ENCODE measurements at places on chromosomes 3 and 15.

DNA sequence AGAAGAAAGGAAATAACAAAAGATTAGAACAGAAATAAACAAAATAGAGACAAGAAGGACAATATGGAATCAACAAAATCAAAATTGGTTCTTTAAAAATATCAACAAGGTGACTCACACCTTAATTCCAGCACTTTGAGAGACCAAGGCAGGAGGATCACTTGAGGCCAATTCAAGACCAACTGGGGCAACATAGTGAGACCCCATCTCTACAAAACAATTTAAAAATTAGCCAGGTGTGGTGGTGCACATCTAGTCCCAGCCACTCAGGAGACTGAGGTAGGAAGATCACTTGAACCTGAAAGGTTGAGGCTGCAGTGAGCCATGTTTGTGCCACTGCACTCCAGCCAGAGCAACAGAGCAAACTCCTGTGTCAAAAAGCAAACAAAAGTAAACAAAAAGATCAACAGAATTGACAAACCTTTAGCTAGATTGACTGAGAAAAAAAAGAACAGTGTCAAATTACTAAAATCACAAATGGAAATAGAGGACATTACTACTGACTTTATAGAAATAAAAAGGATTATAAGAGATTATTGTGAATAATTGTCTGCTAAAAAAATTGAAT is 190.7 kb upstream of the CGNL1 start:
- DNase-seq: no peak

DNA sequence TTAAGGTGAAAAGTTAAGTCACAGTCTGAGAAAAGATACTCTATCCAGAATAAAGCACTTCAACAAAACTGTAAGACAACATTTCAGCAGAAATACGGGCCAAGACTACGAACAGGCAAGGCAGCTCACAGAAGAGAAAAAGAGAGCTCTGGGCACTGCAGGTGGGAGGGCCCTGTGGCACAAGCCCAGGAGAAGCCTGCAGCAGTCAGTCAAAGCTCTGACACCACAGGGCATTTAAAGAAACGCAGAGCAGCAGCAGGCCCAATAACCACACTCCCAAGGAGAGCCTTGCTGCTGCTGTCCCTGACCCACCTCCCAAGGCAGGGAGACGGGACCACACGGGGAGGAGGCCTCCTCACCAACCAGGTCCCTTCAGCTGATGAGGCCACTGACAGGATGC is 19.2 kb downstream of the CHSY1 start:
- DNase-seq: no peak

GRCh38 chr3:127675651-127676391 is 3.1 kb downstream of the ABTB1 start:
- peak; percentile 62 for DNase-seq

DNA sequence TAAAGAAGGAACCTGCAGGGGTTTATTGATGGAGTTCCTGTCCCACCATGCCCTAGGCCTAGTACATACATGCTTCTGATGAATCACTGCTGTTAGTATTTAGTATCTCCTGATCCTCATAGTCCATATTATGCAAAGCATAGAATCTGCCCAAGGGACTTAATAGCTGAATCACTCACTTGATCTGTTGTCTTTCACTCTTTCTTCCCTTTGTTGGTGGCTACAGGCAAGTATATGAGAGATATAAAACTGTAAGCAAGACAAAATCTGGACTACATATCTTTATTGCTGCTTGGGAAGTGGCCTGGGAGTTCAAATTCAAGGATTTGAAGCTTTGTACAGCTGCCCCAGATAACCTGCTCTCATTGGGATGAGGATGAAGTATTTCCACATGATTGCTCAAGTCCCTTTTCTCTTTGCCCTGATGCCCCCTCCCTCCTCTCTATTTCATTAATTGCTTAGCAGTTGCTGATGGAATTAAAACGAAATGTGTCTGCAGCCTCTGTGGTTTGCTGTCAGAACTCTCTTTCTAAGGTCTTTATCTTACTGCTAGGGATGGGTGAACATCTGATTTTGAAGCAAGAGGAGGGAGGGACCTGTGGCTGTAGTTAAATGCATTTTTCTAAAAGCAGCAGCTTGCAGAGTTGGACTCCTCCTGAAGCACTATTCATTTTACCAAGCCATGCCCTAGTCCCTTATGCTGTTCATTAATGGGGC is 114.1 kb downstream of the ZNF609 start:
- no peak for DNase-seq

- DNase-seq: no peak
Observed at GRCh38 chr3:66744986-66745385, 244.2 kb upstream of the LRIG1 start.

- DNase-seq: no peak
Observed at GRCh38 chr15:73114064-73114463, 61.8 kb downstream of the NEO1 start.

- no peak for DNase-seq
Observed at GRCh38 chr3:151635905-151636304, 97.8 kb upstream of the AADACL2 start.

DNA sequence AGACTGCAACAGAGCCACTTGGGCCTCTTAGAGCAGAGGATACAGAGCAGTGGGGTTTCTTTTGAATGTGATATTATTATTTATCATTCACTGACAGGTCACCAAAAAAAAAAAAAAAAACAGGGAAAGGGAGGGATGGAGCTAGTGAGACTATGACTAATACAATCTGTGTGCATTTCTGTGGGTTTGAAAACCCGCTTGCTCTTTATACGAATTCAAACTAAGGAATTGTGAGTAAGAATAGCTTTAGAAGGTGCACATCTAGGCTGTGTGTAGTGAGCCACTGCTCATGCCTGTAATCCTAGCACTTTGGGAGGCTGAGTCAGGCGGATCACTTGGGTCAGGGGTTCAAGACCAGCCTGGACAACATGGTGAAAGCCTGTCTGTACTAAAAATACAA is 186.6 kb upstream of the MANF start:
- no peak for DNase-seq

DNA sequence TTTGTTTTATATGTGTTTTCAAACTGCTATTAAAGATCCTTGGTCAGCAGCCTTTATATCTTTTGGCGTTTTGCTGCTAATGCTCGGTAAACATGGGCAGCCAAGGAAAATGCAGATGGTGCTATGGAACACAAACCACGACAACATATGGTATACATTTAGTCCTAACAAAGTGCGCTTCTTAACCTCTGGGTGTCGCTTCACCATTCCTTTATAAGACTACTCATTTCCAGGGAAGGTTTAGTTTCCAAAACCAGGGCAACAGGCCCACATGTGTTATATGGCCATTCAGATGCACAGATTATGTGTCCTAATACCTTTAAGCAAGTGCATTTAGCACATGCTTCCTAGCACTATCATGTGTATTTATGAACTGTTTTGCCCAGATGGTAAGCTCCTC is 14.7 kb downstream of the SHOX2 start:
- no peak for DNase-seq

- DNase-seq: no peak
Observed at GRCh38 chr15:55998478-55998877, 5.1 kb upstream of the NEDD4 start.

DNA sequence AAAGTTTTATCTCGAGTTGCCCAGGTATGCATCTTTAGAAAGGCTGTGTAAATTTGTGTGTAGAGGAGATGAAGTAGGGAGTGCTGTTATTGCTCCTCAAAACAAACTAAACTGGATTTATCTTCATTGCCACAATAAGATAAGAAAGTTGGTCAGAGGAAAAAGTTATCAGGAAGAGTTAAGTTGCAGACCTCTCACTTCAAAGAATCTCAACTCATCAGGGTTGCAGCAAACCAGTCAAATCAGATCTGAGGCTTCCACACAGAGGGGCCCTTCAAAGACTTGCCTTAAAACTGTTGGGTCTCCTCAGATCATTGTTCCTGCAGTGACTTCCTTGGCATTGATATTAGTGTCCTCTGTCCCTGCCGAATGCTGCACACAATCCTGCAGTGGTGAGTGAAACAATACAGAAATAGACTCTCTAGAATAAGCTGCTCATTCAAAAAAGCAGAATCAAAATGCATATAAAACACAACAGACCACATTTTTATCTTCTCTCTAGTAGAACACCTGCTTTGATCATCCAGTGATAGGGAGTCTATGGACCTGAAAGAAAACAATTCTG is 191.2 kb upstream of the CBLB start:
- no peak for DNase-seq

GRCh38 chr3:194775266-194775665 is 89.6 kb downstream of the FAM43A start:
- no peak for DNase-seq

DNA sequence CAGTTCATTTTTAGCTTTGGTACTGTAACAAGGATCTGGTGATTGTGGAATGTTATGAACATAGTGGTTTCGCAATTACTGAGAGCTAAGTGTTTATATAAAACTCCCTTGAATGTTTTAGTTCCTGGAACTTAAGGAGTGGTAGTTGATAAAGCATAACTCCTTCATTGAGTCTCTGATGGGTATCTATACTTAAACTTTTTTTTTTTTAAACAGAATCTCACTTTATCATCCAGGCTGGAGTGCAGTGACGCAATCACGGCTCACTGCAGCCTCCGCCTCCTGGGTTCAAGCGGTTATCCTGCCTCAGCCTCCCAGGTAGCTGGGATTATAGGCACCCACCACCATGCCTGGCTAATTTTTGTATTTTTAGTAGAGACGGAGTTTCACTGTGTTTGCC is 11.3 kb downstream of the PRKCI start:
- DNase-seq: no peak

All from activated effector memory CD4-positive, alpha-beta T cell treated with anti-CD3 and anti-CD28 coated beads, Interleukin-2, amount 50 U/mL, for 16 hours (primary cell).